ENCODE measurements at places on chromosomes 13 and 19.
A peak's percentile ranks its signal among the peaks of the same experiment; 100 is the strongest.

GRCh38 chr13:109743706-109744453 is 42.5 kb downstream of the IRS2 start:
- peak; percentile 43 for DNase-seq

DNA sequence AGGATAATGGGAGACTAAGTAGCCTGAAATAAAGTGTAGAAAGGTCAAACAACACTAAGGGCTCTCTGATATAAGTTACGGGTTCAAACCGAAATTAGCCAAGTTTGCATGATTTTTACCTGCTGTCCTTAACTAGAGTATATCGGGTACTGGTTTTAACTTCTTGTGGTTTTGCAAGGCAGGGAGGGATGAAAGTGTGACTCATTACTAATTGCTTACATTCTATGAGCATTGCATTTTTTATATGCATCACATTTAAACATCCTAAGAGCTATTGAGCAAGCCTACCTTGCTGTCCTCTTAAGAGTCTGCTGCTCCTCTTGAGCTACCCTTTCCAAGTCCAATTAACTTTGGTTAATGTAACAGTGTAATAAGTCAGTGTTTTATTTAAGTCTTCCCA is 415.4 kb downstream of the SLITRK5 start:
- DNase-seq, result no peak

DNA sequence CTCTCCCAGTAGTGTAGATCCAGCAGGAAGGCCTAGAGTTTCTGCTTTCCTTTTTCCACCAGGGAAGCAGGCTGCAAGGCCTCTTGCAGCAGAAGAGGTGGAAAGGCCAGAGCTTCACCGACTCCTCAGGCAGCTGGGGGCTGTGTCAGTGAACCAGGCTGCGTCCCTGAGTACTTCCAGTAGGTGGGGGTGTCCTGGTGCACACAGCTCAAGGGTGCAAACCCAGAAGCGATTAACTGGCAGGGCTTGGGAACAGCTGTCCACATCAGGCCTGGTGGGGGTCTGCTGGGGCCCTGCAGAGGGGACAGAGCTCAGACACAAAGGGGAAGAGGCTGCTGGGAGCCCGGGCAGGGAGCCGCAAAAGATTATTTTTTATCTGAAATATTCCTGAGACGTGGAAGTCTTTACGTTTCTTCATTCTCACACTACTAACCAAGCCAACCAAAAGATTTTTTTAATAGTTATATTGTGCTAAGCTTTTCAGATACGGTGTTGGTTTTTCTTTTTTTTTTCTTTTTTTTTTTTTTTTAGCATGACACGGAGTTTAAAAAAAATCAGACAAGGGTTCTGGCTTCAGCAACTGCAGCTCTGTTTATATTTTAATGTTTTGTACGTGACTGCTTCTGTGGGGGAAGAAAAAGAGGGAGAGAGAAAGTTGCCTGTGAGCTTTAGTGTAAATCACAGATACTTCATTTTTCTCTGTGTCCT is 11.0 kb downstream of the TSHZ3 start:
- no peak for DNase-seq

GRCh38 chr13:49116873-49117272 is 103.3 kb upstream of the MLNR start:
- DNase-seq, result no peak

DNA sequence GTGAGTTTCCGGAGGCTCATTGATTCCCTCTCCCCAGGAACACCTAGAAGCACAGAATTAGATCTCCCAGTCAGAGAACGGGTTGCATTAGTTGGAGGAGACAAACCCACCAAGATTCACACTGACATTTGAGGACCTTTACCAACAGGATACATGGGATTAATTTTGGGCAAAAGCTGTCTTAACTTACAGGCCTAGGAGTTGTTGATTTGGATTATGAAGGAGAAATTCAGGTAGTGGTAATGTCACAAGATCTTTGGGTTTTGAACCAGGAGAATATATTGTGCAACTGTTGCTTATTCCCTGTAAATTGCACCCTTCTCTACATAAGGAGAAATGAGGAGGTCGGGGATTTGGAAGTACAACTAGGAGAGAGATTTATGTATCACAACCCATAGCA is 38.0 kb downstream of the POSTN start:
- DNase-seq, result no peak

DNA sequence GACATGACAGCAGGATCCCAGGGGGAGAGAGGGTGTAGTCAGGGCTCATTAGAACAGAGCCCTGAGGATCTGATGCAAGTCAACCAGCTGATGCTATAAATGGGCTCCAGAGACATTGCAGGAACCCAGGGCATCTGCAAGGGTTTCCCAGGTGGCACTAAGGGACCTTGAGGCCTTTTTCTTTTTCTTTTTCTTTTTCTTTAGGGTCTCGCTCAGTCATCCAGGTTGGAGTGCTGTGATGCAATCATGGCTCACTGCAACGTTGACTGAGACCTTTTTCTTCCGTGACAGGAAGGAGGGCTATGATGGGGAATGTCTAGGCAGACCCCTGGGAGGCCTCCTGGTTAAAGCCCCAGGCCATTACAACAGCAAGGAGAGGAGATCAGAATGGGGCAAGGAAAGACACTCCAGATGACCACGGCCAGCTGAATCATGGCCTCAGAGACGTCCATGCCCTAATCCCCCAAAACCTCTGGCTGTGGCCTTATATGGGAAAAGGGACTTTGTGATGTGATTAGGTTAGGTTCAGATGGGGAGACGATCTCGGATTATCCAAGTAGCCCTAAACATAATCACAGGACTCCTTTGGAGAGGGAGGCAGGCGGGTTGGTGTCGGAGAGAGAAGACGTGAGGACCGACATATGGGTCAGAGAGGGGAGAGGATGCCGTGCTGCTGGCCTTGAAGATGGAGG is 4.5 kb upstream of the FCGRT start:
- DNase-seq, result no peak

DNA sequence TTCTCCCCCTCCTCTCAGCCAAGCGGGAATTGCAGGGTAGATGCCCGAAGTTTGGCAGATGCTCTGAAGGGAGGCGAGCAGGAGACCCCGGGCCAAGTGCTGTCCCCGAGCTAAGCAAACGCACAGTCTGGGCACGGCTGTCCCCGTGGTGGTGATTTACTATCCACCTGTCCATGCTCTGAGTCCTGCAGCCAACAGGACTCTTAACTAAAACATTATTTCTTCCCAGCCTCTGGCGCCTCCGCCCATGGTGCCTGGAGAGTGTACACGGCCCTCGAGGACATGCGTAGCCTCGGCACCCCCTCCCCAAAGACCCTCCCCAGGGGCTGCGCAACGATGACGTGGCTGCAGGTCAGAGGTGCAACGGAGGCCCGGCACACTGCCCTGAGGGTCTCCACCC is 7.6 kb downstream of the TINCR start:
- DNase-seq, result no peak

DNA sequence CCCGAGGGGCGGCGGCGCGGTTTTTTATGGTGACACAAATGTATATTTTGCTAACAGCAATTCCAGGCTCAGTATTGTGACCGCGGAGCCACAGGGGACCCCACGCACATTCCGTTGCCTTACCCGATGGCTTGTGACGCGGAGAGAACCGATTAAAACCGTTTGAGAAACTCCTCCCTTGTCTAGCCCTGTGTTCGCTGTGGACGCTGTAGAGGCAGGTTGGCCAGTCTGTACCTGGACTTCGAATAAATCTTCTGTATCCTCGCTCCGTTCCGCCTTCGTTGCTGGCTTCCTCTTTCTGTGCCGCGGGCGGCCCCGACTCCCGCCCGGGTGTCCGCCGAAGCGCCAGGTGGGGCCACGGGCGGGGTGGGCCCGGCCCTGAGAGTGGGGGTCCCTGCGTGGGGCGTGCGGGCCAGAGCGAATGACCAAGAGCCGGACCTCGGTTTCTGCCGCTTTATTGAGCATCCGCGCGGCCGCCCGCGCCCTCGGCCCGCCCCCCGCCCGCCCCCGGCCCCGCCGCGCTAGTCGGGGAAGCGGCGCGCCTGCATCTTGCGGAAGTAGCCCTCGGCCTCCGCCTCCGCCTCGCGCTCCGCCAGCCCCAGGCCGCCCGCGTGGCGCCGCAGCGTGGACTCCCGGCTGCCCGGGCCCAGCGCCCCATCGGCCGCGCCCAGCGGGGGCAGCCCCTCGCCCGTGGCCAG is 9.6 kb downstream of the PLPPR3 start:
- no peak for DNase-seq

DNA sequence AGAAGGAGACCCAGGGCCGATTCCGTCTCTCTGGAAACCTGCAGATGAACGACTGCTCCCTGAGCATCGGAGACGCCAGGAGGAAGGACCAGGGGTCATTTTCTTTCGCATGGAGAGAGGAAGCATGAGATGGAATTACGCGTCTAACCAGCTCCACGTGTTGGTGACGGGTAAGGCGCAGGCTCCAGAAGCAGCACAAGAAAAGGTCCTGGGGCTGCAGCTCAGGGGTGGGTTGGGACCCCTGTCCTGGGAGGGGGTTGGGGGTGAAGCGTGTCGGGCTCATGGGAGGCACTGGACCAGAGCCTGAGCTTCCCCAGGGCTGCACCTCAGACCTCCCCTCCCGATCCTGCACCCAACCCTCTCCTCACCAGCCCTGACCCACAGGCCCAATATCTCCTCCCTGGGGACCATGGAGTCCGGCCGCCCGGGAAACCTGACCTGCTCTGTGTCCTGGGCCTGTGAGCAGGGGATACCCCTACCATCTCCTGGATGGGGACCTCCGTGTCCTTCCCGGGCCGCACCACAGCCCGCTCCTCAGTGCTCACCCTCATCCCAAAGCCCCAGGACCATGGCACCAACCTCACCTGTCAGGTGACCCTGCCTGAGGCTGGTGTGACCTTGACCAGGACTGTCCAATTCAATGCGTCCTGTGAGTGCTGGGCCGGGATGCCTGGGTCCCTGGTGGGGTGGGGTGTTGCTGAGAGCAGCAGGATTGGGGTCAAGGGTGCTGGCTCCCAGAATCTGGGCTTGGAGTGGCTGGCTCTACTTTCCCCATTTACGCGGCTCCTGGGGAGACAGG is 39.6 kb upstream of the CD33 start:
- no peak for DNase-seq

DNA sequence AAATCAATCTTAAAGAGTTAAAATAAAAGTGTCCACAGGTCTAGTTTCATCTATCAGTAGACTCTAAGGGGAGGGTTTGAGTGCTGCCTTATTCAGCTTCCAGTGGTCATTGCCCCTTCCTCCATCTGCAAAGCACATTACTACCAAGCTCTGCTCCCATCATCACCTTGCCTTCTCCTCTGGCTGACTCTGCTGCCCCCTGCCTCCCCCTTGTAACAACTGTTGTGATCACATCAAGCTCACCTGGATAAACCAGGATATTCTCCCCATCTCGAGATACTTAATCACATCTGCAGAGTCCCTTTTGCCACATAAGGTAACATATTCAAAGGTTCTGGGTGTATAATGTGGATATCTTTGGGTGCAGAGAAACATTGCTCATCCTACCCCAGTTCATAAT is 43.3 kb upstream of the GPC6 start:
- DNase-seq, result no peak

- no peak for DNase-seq
These were observed 29.0 kb upstream of the ZNF564 start for GRCh38 chr19:12580180-12580694.

GRCh38 chr13:28316129-28316528 is 177.8 kb downstream of the PAN3 start:
- DNase-seq, result no peak

- no peak for DNase-seq
These were observed 76.2 kb downstream of the SOX1 start for GRCh38 chr13:112143046-112143752.

GRCh38 chr13:33537026-33537425 is 251.5 kb upstream of the STARD13 start:
- no peak for DNase-seq

- no peak for DNase-seq
These were observed 39.1 kb upstream of the CCNE1 start for GRCh38 chr19:29772696-29773095.

DNA sequence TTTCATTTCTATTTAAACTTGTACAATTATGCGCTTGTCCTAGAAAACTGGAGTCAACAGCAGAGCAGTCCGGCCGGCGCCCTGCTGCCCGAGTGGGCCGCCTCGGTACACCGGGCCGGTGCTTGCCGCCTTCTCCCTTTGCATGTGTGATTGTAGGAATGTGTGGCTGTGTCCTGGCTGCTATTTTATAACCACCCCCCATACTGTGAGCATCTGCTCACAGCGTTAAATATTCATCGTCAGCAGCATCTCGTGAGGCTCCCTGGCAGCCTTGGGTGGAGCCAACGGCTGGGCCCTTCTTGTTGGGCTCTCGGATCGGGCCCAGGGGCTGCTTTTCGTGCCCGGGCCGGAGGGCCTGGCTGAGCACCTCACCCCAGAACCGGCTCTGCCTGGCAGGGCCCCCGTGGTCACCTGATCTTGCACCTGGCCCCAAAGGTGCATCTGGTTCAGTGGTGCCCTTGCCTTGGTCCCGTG is 10.6 kb downstream of the PIAS4 start:
- no peak for DNase-seq

- no peak for DNase-seq
These were observed 120.7 kb downstream of the RXFP2 start for GRCh38 chr13:31860002-31860401.

DNA sequence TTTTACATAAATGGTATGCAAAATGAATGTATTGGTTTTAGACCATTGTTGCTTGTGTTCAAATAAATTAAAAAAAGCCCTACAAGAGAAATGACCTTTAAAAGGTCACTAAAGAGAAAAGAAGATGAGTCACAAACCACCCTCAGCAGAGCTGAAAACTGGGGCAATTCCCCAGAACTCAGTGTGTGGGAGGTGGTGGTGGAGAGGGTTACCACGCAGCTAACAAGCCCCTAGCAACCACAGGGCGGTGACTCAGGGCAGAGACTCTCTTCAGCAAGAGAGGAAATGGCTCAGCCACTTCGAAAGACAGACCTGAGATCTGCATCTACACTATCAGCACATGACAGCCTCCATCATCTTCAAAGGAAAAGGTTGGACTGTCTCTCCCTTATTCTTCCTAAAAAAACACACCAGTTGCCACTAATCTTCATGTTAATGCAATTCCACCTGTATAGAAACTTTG is 29.4 kb upstream of the NDFIP2 start:
- no peak for DNase-seq

GRCh38 chr13:107824635-107825034 is 390.7 kb downstream of the LIG4 start:
- peak; percentile 94 for DNase-seq

DNA sequence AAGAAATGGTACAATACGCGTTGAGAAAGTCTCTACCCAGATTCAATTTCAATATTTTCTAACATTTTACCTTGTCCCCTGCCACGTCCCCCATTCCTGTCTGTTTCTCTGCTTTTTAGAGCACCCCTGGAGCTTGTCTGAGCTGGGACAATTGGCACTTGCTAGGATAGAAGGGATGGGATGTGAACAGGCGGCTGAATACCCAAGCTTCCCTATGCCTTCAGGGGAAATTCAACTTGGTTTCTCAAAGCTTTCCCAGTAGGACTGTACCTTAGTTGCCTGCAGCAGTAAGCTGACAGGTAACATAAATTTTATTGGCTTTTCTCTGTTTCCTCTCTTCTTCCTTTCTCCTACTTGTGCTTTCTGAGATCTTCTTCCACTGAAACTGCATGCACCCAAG is 1663.3 kb downstream of the EFNB2 start:
- no peak for DNase-seq

- no peak for DNase-seq
These were observed 99.5 kb downstream of the ERCC5 start for GRCh38 chr13:102945324-102945815.
